Osteoblast (primary cell): ENCODE measurements at places on chromosomes 2 and 18. TPM values are rescaled to one million over a fixed set of nuclear protein-coding genes. Genes with fewer than 3 reads are reported as not detected.
A peak's percentile ranks its signal among the peaks of the same experiment; 100 is the strongest.

GRCh38 chr18:59455728-59456276 lies 96.7 kb upstream of the LMAN1 start:
- H3K27me3 ChIP-seq = no peaks in the 10 kb centered on the region
- peaks cover 24% of the 10 kb centered on the region for H3K36me3 ChIP-seq
- H3K4me3 ChIP-seq = no peak overlapping the region

DES gene
- total RNA-seq = 0.72 and 1.2 TPM in 2 replicates

- no peaks in the 10 kb centered on the region for H3K36me3 ChIP-seq
- H3K27ac ChIP-seq = no peak overlapping the region
- H3K4me3 ChIP-seq = no peak overlapping the region
- no peaks in the 10 kb centered on the region for H3K27me3 ChIP-seq
- no peak for DNase-seq
Observed at GRCh38 chr2:212882626-212883025, 268.8 kb downstream of the IKZF2 start.

DNA sequence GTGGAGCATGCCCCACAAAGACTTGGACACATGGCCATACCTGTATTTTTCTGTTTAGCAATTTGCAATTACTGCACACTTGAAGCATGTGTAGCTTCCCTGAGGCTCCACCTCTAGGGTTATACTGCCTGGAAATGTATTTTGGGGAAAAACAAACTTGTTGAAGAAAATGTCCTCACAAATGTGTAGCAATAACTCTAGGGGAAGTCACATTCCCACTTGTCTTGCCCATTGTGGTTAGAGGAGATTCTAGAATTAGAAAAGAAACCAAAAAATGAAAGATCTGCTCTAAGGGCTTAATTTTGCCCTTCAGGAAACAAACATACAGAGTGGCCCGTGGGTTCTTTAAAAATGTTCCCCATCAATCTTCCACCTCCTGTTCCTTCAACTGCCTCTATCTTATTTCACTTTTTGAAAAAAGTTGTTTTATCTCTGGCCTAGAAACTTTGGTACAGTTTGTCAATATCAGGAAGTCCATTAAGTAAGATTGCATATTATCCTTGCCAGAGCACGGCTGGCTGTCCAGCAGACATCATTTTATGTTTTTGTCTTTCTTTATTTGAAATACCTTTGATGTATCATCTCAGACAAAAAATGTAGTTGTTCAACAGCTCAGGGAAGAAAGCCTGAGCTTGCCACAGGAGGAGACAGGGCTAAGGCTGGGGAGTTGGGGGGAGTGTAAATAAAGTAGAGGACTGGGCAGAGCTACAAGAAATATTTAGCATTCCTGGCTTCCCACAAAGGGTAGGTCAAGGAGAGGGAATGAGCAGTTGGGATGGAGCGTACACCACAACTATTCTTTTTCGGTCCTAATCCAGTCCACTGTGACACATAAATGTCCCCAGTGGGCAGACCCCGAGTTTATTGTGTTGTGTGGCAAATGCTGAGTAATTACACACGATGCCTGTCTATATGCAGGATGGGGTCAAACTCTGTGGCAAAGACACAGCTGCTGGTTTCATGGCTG lies 96.8 kb upstream of the CDC42EP3 start:
- H3K36me3 ChIP-seq = no peaks in the 10 kb centered on the region
- no peaks in the 10 kb centered on the region for H3K27me3 ChIP-seq
- DNase-seq = no peak
- no peak overlapping the region for H3K4me3 ChIP-seq
- H3K4me1 ChIP-seq = peaks cover 74% of the 10 kb centered on the region

SLC38A11 gene
- not detected in 2 replicates for total RNA-seq

ECEL1 gene
- total RNA-seq = not detected in 2 replicates

GRCh38 chr2:109695290-109695689 lies 81.1 kb downstream of the SOWAHC start:
- H3K4me1 ChIP-seq = peaks cover 15% of the 10 kb centered on the region
- no peak overlapping the region for H3K4me3 ChIP-seq
- no peaks in the 10 kb centered on the region for H3K27me3 ChIP-seq
- H3K36me3 ChIP-seq = no peaks in the 10 kb centered on the region
- no peak for DNase-seq

- no peaks in the 10 kb centered on the region for H3K36me3 ChIP-seq
- H3K4me1 ChIP-seq = no peaks in the 10 kb centered on the region
- no peak overlapping the region for H3K4me3 ChIP-seq
- no peak overlapping the region for H3K27ac ChIP-seq
- no peak for DNase-seq
- H3K27me3 ChIP-seq = no peaks in the 10 kb centered on the region
Observed at GRCh38 chr18:47627030-47627429, 303.4 kb downstream of the SMAD2 start.

- H3K4me1 ChIP-seq = no peaks in the 10 kb centered on the region
- DNase-seq = no peak
- H3K4me3 ChIP-seq = no peak overlapping the region
Observed at GRCh38 chr2:22867973-22868372, 517.0 kb upstream of the KLHL29 start.

DNA sequence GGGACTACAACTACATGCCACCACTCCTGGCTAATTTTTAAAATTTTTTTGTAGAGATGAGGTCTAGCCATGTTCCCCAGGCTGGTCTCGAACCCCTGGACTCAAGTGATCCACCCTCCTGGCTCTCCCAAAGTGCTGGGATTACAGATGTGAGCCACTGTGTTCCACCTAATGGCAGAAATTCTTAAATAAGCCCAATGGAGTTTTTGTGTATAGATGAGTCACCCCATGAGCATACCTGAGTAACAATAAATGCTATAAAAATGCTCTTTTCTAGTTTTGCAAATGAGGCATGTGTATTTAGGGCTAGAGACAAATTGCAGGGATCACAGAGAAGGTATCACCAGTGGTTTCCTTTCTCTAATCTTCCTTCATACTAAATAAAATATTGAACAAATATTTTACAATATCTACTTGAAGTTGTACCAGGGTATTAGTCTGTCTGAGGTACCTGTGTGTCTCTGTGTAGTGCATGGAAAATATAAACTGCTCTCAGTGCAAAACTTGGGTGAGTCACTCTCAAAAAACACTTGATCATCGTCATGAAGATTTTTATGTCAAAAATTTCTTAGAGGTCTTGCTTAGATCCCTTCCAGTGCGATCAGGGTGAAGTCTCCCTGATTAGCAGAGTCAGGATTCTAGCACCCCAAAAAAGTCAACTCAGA lies 337.1 kb upstream of the MMADHC start:
- no peak overlapping the region for H3K4me3 ChIP-seq
- H3K27me3 ChIP-seq = no peaks in the 10 kb centered on the region
- H3K27ac ChIP-seq = peak overlapping the region; percentile 15
- no peaks in the 10 kb centered on the region for H3K36me3 ChIP-seq
- H3K4me1 ChIP-seq = peaks cover 17% of the 10 kb centered on the region

- DNase-seq = no peak
- no peak overlapping the region for H3K27ac ChIP-seq
- H3K4me1 ChIP-seq = no peaks in the 10 kb centered on the region
- H3K4me3 ChIP-seq = no peak overlapping the region
Observed at GRCh38 chr2:129879614-129880180, 99.8 kb upstream of the RAB6C start.

DNA sequence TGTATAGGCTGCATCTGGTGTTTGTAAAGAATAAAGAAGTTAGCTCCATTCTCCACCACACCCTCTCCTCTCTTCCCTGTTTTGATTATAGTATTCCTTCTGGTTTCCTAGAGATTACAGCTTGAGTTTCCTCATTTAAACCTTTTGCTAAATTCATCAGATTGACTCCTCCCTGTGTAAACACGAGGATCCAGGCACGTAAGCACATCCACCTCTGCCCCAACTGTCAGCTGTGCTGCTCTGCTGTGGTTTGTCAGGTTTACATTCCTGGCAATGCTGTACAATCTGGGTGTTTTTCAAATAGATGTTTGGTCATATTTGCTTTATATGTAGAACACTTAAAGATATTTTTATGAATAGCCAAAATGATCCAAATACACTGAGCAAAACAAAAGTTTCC lies 302.8 kb downstream of the PTGR3 start:
- H3K27ac ChIP-seq = no peak overlapping the region
- H3K4me3 ChIP-seq = no peak overlapping the region
- DNase-seq = no peak
- H3K4me1 ChIP-seq = no peaks in the 10 kb centered on the region

DNA sequence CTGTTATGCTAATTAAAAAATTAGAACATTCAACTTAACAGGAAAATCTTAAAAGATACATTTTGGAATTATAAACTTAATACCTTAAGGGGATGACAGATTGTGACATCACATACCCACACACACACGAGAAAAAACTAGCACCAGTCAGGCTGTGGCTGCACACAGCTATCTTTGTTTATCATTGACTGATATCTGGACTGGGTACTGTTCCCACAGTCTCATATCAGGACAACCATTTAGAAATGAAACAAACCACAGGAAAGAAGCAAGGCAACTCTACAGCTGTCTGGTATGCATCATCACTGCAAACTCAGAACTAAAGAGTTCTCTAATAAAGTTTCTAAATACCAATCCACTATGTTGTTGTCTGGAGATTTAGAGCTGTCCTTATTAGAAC lies 210.9 kb upstream of the SMAD7 start:
- peak overlapping the region; percentile 63 for H3K27ac ChIP-seq
- peaks cover 4% of the 10 kb centered on the region for H3K36me3 ChIP-seq
- no peak overlapping the region for H3K4me3 ChIP-seq
- DNase-seq = peak; percentile 86
- no peaks in the 10 kb centered on the region for H3K27me3 ChIP-seq
- H3K4me1 ChIP-seq = no peaks in the 10 kb centered on the region

DNA sequence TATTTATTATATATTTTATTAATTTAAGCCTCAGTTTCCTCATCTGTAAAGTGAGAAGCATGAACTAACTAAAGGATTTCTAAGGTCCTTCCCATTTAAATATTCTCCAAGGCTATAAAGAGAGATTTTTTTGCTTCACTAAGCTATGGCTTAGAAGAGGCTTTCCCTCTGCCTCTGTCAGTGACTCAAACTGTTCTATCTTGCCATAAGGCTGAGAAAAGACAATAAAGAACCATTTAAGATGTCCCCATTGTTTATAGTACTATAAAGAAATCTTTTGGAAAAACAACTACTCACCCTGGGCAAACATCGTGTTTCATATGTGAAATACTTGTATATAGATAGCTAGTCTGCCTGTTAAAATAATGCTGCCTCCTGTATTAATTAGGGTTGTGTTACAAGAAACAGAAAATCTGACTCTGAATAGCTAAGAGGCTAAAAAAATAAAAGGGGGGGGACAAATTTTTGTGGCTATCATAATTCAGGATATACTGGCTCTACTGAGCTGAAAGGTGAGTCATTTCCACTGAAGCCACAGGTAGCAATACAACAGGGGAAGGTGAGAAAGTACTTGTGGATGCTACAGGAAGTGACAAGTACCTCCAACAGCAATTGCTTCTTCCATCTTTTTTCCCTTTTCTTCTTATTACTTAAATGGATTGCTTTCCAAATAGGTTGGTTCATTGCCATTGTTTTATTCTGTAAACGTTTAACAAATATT lies 25.4 kb downstream of the EPHA4 start:
- no peaks in the 10 kb centered on the region for H3K27me3 ChIP-seq
- H3K27ac ChIP-seq = no peak overlapping the region
- no peak overlapping the region for H3K4me3 ChIP-seq
- H3K4me1 ChIP-seq = no peaks in the 10 kb centered on the region
- no peak for DNase-seq

GRCh38 chr2:134917360-134917865 lies 1.2 kb upstream of the CCNT2 start:
- peak overlapping the region; percentile 76 for H3K27ac ChIP-seq
- H3K36me3 ChIP-seq = no peaks in the 10 kb centered on the region
- no peak for DNase-seq
- H3K4me1 ChIP-seq = peaks cover 13% of the 10 kb centered on the region

DNA sequence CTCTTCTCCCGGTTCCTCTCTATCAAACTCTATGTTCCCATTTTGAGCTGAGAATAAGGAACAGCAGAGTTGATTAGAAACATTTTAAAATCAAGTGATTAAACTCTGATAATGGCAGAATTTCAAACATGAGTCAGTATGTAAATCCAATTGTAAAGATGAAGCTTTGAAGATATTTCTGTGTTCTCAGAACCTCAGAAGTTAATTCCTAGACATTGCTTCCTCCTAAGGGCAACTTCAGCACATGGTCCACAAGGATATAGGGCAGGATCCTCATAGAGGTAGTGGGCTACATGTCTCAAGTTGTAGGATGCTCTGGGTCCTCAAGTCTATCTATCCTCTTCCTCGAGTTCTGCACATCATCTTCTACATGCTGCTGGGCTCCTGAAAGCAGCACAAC lies 46.3 kb downstream of the QPCT start:
- peaks cover 49% of the 10 kb centered on the region for H3K4me1 ChIP-seq
- no peak overlapping the region for H3K4me3 ChIP-seq
- peak overlapping the region; percentile 77 for H3K27ac ChIP-seq
- H3K27me3 ChIP-seq = no peaks in the 10 kb centered on the region

DNA sequence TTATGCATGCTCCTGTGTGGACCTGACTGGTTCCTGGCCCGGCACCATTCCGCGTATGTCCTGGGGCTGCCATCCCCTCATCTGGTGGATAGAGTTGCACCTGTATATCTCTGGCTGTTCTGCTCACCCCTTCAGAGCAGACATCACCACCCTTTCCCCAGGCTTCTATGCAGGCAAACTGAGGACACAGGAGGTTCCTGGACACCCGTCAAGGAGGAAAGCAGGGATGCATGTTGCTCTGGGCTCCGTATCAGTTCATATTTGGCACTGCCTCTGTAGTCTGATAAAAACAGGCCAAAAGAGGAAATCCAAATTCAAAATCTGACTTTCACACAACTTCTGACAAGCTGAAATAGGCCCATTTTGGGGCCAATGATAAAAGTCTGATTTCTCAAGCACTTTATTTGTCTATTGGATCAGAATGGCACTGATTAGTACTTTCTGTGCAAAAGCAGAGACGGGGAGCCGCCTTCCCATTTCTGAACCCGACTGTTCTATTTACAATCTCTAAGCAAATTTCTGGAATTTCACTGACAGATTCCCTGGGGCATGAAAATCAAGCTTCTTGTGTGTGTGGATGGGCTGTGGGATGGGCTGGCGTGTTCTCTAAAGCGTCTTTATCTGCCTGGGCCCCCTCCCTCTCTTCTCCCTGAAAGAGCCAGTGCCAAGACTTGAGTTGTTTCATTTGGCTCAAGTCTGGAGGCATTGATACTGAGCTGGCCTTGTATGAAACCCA lies 96.9 kb downstream of the SETBP1 start:
- no peak overlapping the region for H3K4me3 ChIP-seq
- no peaks in the 10 kb centered on the region for H3K4me1 ChIP-seq
- no peaks in the 10 kb centered on the region for H3K36me3 ChIP-seq
- no peak for DNase-seq
- peaks cover 5% of the 10 kb centered on the region for H3K27me3 ChIP-seq
- no peak overlapping the region for H3K27ac ChIP-seq

- H3K36me3 ChIP-seq = no peaks in the 10 kb centered on the region
- peak; percentile 88 for DNase-seq
- H3K4me3 ChIP-seq = no peak overlapping the region
- no peak overlapping the region for H3K27ac ChIP-seq
- H3K27me3 ChIP-seq = peaks cover 2% of the 10 kb centered on the region
Observed at GRCh38 chr2:240300261-240300821, 135.1 kb upstream of the GPC1 start.

DNA sequence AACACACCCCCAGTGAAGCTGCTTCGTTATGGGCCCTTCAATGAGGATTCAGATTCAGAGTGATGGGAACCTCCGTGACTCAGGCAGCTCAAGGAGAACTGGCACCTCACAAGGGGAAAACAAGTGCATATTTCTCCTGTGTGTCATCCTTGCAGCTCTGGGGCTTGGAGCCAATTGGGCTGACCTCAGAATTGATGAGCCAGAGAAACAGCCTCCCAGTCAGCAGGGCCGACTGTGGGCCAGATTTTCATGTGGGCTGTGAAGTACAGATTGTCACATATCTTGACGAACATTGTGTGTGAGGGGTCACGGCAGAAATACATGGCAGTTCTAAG lies 189.6 kb upstream of the SP5 start:
- H3K4me3 ChIP-seq = no peak overlapping the region
- H3K4me1 ChIP-seq = peaks cover 18% of the 10 kb centered on the region
- H3K27ac ChIP-seq = no peak overlapping the region
- H3K36me3 ChIP-seq = no peaks in the 10 kb centered on the region
